NCI-H2081 treated with DMSO at 0.1 percent for 48 hours (cell line): ENCODE measurements at places on chromosomes 5 and 9.

GRCh38 chr9:121857928-121858327 lies 206.5 kb downstream of the DAB2IP start:
- DNase-seq, result no peak

GRCh38 chr5:139693676-139694364 lies 45.7 kb downstream of the CXXC5 start:
- no peak for DNase-seq

DNA sequence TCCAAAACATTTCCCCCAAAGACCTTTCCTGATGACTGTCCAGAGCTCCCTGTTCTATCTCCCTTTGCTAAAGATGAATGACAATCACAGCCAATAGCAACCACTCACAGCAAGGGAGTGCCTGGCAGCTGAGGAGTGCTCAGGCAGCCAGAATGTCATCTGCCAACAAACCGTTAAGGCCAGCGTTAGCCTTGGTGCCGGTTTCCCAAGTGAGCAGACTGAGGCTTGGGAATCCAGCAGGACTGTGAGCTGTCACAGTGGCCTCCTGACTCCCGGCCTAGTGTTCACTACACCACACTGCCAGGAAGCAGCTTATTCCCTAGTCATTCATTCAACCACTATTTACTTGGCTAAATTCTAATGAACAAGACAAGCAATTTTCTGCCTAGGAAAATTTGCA lies 24.7 kb downstream of the STK10 start:
- DNase-seq, result no peak

DNA sequence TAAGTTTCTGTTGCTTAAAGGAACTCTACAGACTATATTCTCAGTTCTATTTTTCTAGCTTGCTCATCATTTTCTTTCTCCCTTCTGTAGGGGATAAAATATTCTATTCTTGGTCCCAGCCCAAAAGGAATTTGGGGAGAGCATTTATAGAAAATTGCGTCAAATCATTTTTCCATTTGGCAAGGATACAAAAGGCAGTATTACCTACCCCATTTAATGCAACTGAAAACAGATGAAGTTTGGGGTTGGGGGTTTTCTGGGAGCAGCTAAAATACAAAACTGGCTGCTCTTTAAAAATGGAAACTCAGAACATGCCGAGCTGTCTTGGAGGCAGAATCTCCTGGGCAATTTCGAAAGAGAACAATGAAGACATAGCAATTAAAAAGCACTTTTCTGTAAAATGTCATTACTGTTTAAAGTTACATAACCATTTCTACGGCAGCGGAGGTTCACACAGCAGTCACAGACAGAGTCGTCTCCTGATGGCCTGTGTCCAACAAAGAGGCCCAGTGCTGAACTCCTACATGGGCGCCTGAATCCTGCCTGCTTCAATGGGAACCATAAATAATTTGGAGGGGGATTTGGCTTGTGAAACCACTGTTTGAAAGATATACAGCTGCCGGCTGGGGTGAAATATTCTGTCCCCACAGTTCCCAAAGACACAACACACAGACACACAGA lies 152.4 kb downstream of the BRINP1 start:
- peak; percentile 42 for DNase-seq

DNA sequence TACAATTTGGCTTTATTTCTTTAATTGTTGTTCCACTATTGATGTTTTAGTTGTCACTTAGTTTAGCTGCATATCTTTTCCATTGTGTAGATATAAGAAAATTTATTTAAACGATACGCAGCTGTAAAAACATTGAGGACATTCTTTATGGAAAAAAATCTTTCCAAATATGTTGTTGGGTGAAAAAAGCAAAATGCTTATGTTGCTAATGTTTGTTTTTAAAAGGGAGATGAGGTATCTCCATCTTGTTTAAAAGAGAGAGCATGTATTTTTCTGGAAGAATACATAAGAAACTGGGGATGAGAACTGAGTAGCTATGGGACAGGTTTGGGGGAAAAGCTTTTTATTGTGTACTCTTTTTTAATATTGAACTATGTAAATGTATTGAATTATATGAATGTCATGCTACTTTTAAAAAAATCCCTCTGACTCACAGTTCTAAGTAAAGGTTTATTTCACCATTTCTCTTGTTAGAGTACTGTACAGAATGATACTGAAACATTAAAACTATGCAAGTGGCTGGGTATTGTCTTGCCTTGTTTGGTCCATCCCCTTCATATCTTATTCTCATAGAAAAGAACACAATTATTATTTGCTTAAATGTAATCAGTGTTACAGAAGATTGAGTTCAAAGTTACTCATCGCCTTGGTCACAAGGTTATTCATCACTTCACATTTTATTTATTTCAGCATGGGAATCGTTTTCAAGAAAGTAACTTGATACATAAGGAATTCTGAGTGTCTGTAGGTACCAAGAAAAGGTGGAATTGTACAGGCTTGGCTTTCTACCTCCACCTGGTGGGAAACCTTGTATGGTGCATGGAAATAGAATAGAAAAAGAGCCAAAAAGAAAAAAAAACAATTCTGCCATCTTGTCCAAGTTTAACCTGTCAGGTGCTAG lies 85.8 kb downstream of the RIC1 start:
- no peak for DNase-seq

- no peak for DNase-seq
Measured at GRCh38 chr5:96058084-96058483, 96.4 kb upstream of the ELL2 start.

- DNase-seq, result no peak
Measured at GRCh38 chr9:95003689-95004410, 277.4 kb downstream of the AOPEP start.

- DNase-seq, result no peak
Measured at GRCh38 chr9:88732128-88732527, 197.2 kb downstream of the NXNL2 start.

DNA sequence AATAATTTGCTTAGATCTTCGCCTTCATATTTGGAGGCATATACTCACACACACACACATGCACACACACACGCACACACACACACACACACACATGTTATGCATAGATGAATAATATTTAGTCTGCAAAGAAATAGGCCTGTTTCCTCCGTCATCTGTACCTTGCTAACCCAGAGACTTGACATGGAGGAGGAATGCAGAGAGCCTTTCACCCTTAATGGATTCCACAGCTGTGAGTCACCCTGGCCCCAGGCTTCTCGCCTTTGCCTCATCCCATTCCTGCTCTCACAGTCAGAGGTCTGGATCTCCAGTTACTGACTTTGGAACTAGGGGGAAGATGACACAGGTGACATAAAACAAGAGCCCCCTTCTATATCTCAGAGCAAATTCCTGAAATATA lies 29.7 kb downstream of the ZNF462 start:
- no peak for DNase-seq

GRCh38 chr5:141880961-141881801 lies 3.0 kb upstream of the PCDH1 start:
- no peak for DNase-seq

DNA sequence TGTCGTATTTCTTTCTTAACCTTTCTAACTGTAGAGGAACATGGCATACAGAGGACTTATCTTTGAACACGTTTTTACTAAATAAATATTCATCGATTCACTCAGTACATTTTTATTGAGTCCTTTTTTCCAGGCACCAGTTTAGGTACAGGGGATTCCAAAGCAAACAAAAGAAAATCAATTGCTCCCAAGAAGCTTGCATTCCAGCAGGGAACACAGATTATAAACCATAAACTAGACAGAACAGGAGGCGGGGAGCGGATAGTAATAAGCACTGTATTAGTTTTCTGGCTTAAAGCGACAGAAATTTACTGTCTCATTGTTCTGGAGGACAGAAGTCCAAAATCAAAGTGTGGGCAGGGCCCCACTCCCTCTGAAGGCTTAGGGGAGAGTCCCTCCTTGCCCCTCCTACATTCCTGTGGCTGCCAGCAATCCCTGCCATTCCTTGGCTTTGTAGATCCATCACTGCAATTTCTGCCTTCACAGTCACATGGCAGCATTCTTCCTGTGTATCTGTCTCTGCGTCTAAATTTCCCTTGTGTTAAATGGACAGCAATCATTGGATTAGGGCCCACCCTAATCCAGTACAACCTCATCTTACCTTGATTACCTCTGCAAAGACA lies 115.5 kb downstream of the COL23A1 start:
- no peak for DNase-seq

- DNase-seq, result no peak
Measured at GRCh38 chr5:109278141-109278540, 131.6 kb downstream of the PJA2 start.

DNA sequence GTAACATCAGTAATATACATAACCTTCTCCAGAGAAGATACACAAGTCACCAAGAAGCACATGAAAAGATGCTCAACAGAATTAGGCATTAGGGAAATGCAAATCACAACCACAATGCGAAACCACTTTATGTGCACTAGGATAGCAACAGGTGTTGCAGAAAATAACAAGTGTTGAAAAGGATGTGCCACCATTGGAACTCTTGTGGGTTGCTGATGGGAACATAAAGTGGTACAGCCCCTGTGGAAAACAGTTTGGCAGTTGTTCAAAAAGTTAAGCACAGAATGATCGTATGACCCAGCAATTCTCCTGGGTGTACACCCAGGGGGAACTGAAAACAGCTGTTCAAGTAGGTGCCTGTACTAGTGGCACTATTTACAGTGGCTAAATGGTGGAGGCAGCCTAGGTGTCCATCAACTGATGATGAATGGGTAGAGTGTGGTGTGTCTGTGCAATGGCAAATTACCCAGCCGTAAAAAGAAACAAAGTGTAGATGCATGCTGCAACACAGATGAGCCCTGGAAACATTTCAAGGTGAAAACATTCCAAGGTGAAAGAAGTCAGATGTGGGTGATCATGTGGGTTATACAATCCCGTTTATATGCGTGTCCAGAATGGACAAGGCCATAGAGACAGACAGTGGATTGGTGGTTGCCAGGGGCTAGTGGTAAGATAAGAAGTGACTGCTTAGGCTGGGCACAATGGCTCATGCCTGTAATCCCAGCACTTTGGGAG lies 27.2 kb downstream of the CCDC69 start:
- DNase-seq, result no peak

GRCh38 chr9:96071076-96071814 lies 195.8 kb downstream of the ERCC6L2 start:
- DNase-seq, result no peak
